ENCODE measurements at places on chromosomes 11 and 22.

GRCh38 chr11:3156282-3156660 is 8.8 kb downstream of the OSBPL5 start:
- no peak for DNase-seq

DNA sequence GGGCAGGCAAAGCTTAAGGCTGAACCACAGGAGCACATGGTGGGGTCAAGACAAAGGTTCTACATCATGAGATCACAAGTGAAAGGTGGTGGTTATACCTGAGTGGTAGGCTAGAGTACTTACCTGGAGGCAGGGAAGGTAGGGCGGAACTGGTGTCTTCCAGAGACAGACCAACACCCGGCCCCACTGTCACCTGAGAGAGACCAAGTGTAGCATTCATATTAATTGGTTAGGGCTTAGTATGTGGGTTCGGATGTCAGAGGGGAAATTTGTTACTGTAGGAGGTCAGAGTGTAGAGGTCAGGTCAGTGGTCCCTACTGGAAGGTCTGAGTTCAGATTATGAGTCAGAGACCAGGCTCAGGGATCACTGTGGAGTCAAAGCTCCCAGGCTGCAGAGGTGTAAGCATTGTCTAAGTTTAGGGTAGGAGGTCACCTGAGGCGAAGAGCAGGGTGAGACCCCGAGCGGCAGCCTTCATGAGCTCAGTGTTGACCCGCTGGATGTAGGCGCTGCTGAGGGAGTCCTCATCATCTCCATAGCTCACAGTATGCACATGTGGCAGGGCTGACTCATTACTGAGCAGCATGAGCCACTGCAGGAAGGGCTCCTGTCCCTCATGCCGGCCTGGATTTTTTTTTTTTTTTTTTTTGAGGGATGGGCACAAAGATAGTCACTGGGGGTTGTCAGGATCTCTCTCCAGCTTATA is 3.2 kb downstream of the TPP1 start:
- no peak for DNase-seq

DNA sequence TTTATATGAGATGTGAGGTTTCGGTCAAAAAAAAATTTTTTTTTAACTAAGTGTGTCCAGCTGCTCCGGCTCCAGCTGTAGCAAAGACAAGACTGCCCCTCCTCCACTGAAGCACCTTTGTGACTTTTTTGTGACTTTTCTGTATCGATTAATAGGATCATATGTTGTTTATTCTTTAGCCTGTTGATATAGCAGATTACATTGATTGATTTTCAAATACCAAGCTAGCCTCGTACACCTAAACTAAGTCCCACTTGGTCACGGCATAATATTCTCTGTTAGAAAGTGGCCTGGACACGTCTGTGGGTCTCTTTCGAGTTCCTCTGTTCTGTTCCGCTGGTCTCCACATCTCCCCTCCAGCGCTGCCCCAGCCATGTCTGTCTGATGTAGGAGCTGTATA is 126.8 kb downstream of the IGLL1 start:
- DNase-seq: no peak

GRCh38 chr11:77193911-77194830 is 66.1 kb downstream of the MYO7A start:
- DNase-seq: no peak

DNA sequence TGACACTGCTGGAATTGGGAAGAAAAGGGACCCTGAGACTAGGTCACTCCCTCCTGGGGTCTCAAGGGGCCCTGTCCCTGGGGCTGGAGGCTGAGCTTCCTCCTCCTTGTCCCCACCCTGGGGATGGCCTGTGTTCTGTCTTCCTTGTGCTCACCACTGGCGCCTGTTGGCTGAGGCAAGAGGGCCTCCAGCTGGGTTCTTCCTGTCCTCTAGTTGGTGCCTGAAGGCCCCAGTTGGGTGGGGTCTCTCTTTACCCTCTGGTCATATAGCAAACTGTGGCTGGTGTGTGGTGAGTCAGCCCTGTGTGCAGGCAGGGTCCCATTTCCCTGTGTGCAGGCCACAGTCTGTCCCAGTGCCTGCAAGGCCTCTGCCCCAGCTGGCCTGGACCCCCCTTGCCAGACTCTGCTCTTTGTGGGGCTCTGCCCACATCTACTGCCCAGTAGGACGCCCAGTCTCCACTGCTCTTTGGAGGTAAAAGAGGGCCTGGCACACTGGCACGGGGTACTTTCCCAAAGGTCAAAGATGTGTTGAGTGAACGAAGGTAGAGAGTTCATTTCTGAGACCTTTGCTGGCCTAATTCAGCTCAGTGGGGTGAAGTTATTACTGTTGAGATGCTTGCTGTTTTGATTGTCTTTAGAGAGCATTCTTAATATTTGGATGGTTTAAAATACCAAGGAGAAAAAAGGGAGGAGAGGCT is 55.1 kb upstream of the CLDN5 start:
- DNase-seq: no peak

- no peak for DNase-seq
These were observed 89.9 kb downstream of the OR4A15 start for GRCh38 chr11:55457641-55458040.

DNA sequence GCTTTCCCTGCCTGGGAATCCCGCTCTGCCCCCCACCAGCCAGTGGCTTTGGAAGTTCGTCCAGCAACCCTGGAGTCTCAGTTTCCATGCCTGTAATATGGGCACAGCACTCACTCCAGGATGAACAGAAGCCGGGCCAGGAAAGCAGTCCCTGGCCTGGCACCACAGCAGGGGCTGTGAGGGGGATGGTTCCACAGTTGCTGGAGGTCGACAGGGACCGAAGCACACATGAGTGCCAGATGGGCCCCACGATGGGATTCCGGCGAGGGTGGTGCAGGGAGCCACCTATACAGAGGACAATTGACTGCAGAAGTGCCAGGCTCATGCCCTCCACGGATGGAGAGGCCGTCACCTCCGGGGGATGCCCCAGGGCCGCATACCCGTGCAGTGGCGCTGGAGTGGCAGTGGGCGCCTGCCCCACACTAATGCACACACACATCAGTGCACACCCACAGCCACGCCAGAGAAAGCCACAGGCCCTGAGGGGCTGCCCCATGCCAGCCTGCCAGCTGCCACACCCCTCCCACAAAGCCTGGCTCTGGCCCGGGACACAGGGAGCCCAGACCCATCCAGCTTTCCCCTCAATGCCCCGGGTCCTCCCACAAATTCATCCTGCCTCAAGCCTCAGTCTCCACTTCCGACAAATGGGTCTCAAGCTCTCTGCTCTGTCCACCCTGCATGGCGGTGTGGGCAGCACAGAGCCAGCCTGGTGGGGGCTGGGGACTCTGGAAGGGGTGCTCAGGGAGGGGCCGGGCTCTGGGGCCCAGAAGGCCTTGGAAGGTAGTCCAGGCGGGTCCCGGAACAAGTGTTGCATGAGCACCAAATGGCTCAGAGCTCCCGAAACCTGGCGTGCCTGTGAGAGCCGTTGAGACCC is 9.7 kb downstream of the ASCL2 start:
- DNase-seq: no peak

DNA sequence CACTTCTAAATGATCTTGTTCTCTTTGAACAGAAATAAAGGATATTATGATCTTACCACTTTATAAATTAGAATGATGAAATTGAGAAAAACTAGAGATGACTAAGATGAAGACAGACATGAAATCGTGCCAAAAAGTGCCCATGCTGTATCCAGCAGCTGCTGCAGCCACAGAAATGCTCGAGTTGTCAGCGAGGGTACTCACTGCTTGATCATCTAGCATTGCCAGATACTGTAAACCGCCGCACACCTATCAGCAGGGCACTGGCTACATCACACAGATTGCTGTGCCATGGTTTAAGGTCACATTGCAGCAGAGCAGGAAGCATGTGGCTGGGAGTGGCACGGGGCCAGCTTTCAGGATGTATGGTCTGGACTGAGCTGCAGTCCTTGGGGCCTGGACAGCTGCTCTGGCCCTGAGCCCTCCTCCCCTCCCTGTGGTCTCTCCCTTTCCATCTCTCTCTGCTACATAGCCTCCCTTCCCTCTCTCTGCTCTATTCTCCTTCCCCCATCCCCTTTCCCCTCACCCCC is 51.0 kb upstream of the SEPTIN5 start:
- no peak for DNase-seq

DNA sequence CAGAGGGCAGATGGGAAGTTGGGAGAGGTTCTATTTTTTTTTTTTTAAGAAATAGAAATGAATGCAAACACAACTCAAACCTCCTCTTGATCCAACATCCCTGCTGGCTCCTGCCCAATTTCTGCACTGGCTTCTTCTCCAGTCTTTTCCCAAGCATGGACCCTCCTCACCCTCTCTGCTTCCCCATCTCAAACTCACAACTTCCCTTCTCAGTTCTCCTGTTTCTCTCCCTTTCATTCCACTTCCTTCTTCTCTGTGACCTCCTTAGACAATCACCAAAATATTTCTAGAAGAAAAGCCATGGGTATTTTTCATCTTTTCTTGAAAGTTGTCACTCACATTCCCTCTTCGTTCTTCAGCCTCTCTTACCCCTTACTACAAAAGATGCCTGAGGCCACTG is 85.2 kb upstream of the VPREB1 start:
- no peak for DNase-seq

DNA sequence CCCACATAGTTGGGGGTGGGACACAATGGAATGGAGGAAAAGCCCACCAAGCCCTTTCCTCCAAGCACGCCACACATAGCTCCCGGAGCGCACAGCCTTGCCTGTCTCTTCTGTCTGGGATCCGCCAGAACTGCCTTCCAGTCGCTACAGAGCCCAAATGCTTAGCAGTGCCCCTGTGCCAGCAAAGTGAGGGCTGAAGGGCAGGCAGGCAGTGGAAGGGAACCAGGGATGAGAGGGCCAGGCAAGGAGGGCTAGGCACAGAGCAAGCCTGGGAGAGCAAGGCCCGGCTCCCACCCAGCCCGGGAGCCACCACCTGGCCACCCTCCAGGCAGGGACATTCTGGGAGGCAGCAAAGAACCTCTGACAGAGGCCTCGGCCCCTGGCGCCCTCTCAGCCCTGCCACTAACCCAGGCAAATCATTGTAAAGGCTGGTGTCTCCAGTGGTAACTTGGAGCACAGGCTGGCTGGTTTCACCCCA is 32.5 kb downstream of the PPP2R1B start:
- DNase-seq: no peak

DNA sequence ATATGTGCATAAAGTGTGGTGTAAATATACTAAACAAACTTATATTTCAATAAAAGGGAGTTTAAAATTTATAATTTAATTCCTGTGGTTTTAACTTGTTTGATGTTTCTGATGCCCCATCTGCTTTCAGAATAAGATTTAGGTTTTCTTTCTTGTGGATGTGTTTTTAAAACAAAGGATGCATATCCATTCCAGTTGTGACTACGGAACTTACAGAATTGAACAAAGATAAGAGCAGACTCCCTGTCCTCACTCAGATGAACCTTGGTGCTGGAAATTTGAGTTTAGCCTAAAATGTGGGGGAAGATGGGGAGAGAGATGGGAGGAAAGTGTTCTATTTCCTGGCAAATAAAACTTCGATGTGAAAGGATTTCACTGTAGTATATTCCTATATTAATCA is 2.5 kb downstream of the FJX1 start:
- no peak for DNase-seq

DNA sequence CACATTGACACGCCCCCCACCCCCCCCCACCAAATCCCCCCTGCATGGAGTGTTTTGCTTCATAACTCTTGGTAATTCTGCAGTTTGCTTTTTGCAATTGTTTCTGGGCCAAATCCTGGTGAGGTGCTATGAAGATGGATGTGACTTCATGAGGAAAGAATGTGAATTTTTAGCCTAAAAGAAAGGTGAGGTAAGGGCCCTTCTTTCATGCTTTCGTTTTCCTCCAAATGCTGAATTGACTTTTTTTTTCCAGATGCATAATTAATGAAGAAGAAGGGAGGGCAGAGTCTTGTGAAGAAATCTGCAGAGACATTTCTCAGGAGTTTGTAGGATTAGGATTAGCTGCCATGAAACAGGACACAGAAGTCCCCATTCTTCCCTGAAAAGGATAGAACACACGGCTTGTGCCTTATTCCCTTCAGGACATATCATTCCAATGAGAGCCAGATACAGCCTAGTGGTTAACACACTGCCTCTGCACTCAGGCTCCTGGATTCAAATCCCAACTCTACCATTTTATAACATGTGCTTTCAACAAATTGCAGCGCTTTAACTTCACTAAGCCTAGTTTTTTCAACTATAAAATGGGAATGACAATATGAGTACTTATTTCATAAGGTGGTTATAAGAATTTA is 19.6 kb upstream of the TBCEL start:
- no peak for DNase-seq

GRCh38 chr11:16935518-16936302 is 78.5 kb downstream of the PLEKHA7 start:
- DNase-seq: no peak

DNA sequence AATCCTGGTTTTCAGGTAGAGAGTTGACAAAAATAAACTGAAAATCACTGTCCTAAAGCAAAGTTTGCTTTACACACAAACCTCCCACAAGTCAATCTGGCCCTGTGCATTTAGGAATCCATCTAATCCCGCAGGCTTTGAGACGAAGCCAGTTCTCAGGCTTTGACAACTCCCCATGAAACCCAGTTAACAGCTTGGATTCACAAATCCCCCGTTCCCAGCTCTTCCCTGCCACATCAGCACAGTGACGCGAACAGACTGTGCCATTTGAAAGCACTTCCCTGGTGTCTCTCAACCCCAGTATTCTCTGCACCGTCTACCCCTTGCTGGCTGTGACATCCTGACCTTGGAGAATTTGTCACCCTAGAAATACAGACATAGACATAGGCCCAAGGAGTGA is 117.8 kb downstream of the OPCML start:
- DNase-seq: no peak

- DNase-seq: no peak
These were observed 11.5 kb upstream of the MUC15 start for GRCh38 chr11:26583550-26583949.

GRCh38 chr11:97502201-97502600 is 1112.4 kb downstream of the JRKL start:
- DNase-seq: no peak

DNA sequence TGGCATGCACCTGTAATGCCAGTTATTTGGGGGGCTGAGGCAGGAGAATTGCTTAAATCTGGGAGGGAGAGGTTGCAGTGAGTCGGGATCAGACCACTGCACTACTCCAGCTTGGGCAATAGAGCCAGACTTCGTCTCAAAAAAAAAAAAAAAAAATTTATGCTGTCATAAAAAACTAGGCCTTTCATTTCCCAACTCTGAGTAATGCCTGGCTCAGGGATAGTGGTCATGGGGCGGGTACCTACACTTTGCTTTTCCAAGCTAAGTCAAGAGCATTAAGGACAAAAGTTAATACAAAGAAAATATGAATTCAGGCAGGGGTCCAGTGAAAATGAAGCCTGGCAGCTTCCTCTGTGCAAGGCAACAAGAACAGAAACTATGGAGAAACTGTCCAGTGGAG is 16.3 kb downstream of the CPSF7 start:
- no peak for DNase-seq

- DNase-seq: no peak
These were observed 35.4 kb downstream of the MCHR1 start for GRCh38 chr22:40714499-40715337.

DNA sequence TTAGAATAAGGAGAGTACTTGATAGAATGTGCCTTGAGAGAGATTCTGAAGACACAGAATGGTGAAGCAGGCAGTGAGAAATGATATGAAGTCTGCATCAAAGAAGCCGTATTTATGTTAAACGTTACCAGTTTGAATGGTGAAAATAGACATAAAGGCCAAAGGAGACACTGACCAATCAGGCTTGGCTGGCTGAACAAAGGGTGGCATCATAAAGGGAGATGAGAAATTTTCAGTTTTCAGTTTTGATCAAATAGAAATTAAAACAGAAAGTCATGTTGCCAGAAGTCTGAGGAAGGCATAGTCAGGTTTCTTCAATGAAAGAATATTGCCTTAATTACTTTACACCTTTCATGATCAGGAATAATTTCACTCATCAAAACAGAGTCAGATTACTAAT is 6.6 kb downstream of the OR51F1 start:
- no peak for DNase-seq
